ENCODE measurements at places on chromosomes 1 and 21.

GRCh38 chr1:237901299-237901934 lies 10.7 kb upstream of the ZP4 start:
- no peak for DNase-seq

- no peak for DNase-seq
These were observed 12.0 kb upstream of the LIN9 start for GRCh38 chr1:226320930-226321329.

DNA sequence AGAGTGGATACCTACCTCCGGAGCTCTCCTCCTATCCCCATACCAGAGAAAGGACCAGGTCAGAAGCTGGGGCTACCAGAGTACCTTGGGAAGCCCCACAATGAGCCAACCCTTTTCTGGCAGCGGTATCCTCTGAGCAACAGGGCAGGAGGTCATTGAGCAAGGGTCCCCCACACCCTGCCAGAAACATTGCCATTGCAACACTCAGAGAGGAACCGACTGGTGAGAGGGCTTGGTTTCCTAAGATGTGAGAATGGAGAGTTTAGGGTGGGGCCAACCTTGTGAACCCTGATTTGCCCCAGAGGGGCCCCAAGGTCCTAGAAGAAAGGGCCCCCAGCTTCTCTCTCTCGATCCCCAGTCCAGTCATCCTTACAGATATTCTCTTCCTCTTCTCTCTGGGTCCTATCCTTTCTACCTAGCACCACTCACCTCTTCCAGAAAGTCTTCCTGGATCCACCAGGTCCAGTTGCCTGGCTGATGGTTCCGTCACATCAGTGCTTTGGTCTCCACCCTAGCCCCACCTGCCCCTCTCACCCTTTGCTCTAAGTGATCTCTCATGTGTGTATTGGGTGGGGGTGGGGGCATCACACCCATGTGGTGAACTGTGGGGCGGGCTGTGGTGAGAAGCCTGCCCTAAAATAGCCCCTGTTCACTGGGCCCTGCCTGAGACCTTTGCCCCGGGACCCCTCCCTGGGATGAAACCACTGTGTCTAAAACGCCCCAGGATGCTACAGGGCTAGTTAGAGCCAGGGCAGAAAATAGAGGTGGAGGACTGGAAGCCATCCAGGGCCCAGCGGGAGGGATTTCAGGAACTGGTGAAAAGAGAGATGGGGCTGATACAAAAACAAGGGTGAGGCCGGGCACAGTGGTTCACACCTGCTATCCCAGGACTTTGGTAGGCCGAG lies 8.7 kb downstream of the FGR start:
- DNase-seq, result no peak

DNA sequence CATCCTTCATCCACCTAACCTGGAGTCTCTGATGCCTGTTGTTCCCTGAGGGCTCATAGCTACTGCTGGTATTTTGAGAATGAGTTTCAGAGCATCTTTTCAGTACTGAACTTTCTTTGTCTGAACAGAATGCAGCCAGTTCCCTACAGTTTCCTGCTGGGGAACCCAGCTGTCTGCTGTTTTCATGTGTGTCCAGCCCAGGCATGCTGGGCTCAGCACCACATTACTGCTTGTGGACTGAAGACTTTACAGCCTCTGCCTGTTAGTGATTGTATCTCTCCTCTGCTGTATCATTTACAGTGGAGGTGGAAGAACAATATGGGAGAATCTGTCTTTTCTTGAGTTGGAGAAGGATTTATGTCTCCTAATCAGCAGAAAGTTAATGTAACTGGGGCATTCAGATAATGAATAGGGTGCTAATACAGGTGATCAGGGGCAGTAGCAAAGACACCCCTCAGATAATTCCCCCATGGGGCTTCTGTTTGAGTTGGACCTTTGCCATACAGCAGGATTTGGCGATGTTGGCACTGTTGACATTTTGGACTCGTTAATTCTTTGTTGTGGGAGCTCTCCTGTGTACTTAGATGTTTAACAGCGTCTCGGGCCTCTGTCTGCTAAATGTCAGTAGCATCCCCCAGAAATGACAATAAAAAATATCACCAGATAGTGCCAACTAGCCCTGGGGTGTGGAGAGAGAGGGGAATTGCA lies 207.7 kb downstream of the HHAT start:
- no peak for DNase-seq

DNA sequence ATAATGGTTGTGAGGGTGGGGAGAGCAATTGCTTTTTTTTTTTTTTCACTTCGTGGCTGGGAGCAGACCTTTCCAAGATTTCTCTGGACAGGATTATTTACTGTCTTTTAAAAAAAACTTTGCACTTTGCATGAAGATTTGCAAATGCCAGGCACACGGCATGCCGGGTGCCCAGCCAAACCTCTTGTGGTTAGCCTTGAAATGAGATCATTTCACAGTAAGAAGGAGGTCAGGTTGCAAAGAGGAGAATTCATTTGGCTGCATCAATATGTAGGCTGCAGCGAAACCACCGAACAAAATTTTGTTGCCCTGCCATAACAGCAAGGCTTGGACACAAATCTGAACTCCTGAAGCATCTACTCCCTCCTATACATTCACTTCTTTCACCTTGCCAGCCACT lies 36.5 kb upstream of the KCND3 start:
- no peak for DNase-seq

DNA sequence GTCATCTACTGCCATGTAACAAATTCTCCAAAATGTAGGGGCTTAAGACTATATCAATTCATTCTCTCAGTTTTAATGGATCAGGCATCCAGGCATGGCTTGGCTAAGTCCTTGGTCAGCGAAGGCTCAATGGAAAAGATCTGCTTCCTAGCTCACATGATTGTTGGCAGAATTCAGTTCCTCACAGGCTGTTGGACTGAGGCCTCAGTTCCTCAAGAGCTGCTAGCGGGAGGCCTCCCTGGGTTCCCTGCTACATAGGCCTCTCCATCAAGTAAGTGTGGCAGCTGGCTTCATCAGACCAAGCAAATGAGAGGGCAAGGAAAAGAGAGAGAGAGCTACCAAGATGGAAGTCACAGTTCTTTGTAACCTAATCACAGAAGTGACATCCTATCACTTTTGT lies 19.6 kb upstream of the EYA3 start:
- DNase-seq, result no peak

GRCh38 chr1:178520803-178521202 lies 7.9 kb downstream of the TEX35 start:
- DNase-seq, result no peak

DNA sequence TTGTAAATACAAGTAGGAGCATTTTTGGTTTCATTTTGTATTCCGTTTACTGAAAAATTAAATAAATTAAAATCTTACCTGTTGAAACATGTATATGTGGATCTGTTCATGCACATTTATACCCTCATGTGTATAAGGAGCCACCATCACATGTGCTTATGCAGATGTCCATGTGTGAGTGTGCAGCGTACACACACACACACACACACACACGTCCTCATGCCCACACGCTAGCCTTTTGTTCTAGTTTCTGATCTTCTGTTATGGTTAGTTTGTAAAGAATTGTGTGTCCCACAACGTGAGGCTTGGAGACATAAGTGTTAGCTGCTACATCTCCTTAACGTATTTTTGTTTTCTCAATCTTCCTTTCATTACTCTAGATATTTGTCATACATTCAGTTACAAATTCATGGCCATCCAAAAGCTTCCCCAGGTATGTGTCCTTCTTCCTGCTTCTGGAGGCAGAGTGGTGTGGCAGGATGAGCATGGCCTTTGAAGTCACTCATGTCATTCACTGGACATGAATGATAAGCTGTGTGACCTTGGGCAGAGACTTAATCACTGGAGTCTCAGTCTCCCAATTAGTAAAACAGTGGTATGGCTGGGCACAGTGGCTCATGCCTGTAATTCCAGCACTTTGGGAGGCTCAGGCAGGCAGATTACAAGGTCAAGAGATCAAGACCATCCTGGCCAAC lies 54.6 kb downstream of the TENT5C start:
- no peak for DNase-seq

All from activated naive CD4-positive, alpha-beta T cell treated with Interleukin-2 at 50 U/mL for 16 hours (primary cell).